ENCODE measurements at places on chromosomes 12 and 14.

DNA sequence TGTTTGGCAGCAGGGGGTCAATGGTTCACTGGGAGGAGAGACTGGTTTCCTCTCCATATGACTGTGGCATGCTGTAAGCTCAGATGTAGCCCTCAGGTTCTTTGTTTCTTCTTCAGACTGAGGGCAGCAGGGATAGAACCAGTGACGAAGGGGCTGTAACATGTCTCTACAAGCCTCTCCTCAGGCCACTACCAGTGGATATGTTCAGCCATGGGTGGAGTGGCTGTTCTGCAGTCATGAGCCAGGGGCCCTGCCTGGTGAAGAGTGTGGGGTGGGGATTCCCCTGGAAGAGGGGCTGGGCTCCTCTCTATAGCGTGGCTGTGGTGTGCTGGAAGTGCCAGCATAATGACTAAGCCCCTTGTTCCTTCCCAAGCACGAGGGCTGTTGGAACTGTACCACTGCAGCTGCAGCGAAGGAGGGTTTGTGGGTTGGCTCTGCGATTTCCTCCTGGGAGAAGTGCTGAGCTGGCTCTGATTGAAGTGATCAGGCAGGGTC is 55.8 kb downstream of the CMAS start:
- DNase-seq, result no peak

DNA sequence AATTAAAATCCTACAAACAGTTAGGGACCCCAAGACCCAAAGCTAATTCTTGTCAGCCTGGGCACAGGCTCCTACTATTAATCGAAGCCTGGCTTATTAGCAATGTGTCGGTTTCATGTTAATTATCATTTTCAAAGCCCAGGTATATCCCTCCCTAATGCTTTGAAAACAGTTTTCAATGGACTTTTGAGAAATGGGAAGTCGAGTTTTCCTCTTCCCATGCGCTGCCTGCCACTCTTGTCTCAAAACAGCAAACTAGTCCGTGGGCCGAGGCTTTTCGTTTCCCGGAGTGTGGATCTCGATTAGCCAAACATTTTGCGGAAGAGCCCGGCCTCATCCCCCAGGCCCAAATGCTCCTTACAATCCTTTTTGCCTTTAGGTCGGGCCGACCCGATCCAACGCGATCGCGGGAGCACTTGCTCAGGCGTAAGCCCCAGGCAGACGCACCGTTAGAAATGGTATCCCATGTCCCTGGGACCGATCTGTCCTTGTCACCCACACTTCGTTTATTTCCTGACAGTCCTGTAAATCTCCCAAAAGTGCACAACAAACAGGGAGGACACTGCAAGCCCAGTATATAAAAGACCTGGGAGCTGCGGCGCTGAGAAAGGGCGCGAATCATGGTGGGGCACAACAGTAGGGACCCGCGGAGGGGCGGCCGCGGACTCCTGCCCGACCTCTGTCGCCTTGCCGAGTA is 1.5 kb downstream of the SIX6 start:
- no peak for DNase-seq

DNA sequence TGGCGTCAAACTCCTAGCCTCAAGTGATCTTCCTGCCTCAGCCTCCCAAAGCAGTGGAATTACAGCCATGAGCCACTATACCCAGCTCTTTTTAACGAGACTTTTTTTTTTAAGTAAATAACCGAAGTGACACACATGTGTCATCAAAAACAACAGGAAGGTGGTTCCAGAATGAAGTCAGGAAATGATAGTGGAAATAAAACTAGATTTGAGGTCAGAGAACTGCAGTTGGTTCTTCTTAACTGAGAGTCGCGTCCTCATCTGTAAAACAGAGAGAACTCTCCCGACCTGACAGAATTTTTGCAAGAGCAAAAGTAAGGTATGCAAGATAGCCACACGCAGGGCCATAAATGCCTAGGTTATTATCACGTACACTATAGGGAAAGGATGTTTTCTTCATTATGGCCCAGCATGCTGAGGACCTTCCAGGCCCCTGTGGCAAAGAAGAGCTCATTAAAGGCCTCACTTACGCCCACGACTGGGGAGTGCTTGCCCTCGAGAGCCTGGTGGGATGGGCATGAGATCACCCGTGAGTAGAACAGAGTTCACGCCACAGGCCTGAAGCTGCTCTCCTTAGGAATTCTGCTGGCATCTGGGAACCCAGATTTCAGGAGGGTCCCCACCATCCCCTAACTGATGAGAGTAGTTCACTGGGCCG is 67.2 kb downstream of the SCARB1 start:
- no peak for DNase-seq

- no peak for DNase-seq
These were observed 9.4 kb downstream of the SETD1B start for GRCh38 chr12:121812921-121813896.

- no peak for DNase-seq
These were observed 7.6 kb downstream of the RNASE11 start for GRCh38 chr14:20580242-20580641.

- no peak for DNase-seq
These were observed 33.7 kb downstream of the DACT1 start for GRCh38 chr14:58671436-58671835.

- DNase-seq, result no peak
These were observed 68.5 kb upstream of the LGR5 start for GRCh38 chr12:71371122-71371521.

GRCh38 chr14:29521526-29522137 is 406.0 kb downstream of the PRKD1 start:
- no peak for DNase-seq

- DNase-seq, result no peak
These were observed 1.2 kb upstream of the IRAK3 start for GRCh38 chr12:66187821-66188220.

GRCh38 chr14:99676657-99677056 is 7.4 kb upstream of the CYP46A1 start:
- no peak for DNase-seq

GRCh38 chr14:69346710-69347109 is 51.4 kb downstream of the ERH start:
- DNase-seq, result no peak

DNA sequence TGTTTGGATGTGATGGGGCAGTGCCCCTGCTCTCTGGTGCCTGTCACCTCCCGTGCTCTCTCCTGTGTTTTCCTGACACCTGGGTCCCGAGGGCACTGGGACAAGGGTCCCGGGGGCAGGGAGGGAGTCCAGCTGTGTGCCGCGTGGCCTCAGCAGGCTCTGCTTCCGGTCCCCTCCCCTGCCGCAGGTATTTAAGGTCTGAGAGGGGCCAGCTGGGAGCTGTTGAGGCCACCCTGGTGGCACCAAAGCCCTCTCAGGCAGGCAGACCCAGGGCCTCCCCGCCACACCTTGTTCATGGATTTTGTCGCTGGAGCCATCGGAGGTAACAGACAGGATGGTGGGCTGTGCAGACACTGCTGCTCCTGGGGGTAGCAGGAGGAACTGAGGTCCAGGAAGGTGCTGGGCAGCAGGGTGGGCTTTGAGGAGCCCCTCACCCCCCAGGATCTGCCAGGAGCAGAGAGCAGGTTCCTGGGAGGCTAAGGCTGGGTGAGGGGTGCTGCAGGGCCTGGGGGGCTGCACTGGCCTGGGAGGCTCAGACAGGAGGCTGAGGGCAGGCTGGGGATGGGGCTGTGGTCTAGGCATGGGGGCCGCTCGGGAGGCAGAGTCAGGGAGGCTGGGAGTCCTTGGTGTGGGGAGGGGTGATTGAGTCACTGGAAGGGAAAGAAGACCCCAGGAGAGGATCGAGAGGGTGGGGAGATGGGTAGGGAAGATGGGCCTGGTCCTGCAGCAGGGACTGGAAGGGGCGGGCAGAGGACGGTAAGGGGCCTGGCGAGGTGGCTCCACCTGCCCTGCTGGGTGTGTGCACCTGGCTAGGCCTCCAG is at the start of gene SLC25A47:
SLC25A47 (plus strand) TSS at position 219 of the 821 bp plus-strand sequence; CDS start at position 295, 76 bp downstream.
- no peak for DNase-seq

- no peak for DNase-seq
These were observed 155.2 kb downstream of the TTC7B start for GRCh38 chr14:90660865-90661570.

DNA sequence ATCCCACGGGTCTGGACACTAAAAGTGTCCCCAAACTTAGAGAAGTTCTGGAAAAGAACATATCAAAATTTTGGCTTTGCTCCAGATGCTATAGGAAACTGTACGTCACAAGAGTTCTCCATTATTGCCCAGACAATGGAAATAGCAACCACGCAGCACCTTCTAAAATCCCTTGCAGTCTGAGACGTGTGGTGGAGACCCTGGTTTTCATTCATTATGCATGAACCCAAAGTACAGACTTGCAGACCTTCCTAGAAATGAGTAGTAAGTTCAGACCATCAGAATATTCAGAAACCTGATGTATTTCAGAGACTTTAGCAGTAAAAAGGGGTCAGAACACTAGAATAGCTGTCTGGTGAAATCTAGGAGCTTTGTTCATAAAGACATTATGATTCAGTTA is 50.0 kb upstream of the BCL2L14 start:
- DNase-seq, result no peak

GRCh38 chr12:2228535-2228934 is 175.7 kb downstream of the CACNA1C start:
- DNase-seq, result no peak

DNA sequence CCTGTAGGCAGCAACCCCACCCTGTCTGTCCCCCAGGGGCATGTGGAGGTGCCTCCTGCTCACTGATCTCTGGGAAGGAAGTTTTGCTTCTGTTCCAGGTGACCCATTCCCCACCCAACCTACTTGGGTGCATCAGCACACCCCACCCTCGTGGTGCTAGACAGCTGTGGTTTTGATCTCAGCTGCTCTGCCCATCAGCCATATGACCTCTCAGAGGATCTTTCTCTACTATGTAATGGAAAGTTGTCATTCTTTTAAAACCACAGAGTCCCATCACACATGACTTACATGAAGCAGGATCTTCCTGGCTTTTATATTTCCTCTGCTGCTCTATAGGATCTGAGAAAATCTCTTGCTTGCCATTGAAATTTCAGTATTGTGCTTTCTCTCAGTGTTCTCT is 13.5 kb upstream of the KRT82 start:
- no peak for DNase-seq

- DNase-seq, result no peak
These were observed 10.3 kb upstream of the SLC6A13 start for GRCh38 chr12:272942-273341.

DNA sequence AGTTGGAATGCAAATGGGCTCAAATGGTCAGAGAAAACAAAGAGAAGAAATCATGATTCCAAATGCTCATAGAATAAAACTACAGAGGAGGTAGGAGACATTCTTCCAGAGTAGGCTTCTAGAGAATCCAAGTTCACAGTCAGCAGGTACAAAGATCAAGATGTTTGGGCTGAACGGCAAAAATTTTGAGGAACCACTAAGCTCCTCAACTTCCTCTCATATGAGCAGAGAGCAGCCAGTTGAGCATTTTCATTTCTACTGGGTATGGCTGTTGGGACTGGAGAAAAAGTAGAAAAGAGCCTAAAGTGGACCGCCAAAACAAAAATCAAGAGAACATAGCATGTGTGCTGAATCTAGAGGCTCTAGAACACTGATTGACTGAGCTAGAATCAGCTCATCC is 73.8 kb upstream of the ARID2 start:
- DNase-seq, result no peak

- DNase-seq, result peak; percentile 48
These were observed 68.9 kb upstream of the NCOR2 start for GRCh38 chr12:124636138-124636978.

DNA sequence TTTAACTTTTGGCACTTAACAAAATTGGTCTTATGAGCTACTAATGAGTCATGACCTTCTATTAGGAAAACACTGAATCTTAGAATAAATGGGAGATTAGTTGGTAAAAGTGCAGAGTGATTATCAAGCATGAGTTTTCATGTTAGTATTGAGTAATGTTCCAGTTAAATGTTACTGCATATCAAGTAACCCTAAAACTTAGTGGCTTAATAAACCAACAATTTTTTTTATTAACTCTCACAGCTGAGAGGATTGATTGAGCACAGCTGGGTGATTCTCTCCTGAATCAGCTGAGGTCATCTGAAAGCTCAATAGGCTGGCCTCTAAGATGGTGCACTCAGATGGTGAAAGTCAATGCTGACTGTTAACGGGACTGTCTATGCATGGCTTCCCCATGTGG is 248.6 kb downstream of the BCL11B start:
- no peak for DNase-seq

DNA sequence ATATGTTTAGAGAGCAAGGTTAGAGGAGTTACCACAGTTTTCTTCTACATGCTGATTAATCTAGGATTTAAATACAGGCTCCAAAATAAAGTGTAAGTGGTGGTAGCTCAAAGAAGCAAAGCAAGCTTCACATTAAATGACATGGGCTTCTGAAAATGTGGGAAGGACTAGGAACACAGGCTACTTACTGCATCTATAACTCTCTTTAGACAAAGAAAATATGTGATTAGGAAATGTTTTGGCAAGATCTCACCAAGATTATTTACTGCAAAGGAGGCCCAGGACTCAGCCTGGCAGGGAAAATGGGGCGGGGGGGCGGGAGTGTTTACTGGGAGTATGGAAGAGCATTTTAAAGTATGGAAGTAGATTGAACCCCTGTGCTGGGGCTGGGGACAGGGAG is 39.4 kb downstream of the ETV6 start:
- DNase-seq, result no peak

DNA sequence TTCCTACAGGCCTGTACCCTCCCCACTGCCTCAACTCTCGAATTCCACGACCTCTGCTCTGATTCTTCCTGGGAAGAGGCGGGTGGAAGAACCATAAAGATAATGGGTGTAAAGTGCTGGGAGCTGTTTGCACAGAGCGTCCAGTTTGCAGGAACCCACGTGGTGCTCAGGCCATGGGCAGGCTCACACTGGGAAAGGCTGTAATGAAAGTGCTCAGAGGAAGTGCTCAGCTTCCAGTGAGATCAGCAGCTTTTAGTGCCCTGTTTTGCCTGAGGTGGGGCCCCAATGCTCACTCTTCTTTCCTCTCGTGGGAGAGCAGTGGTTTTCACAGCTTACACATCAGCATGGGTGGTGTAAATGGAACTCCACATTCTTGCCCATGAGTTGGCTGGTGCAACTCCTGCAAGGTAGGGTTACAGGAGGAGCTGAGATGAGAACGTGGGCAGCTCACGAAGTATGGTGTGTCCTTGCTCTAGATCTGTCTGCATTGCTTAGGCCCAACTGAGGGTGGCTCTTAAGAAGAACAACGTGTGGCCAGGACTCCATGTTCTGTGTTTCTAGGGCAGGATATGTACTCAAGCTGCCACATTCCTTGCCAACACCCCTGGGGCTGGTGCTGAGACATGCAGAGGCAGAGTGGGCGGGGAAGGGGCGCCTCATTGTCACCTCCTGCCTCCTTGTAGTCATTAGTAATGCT is 2.9 kb downstream of the TMEM63C start:
- DNase-seq, result no peak

- no peak for DNase-seq
These were observed 177.5 kb downstream of the ADGRD1 start for GRCh38 chr12:131131077-131131807.

DNA sequence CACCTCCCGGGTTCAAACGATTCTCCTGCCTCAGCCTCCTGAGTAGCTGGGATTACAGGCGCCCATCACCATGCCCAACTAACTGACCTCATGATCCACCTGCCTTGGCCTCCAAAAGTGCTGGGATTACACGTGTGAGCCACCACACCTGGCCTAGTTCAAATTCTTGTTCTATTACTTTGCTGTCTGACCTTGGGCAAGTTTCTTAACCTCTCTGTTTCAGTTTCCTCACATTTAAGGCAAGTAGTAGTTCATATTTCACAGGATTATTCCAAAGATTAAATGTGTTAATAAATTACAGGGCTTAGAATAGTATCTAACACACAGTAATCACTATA is 10.9 kb downstream of the RXYLT1 start:
- no peak for DNase-seq

Data from stimulated activated CD4-positive, alpha-beta T cell treated with anti-CD3 and anti-CD28 coated beads, Interleukin-4, amount 100 ng/mL, for 48 hours (primary cell).